A673 (cell line): ENCODE measurements at places on chromosomes 16 and 17. TPM values are rescaled to one million over a fixed set of nuclear protein-coding genes. Genes with fewer than 3 reads are reported as not detected.

PIPOX gene
- 7.8 and 8.8 TPM in 2 replicates for total RNA-seq

MYH1 gene
- 0.39 and 0.46 TPM in 2 replicates for total RNA-seq

SMIM36 gene
- total RNA-seq: not detected in 2 replicates

TBC1D3G gene
- not detected in 2 replicates for total RNA-seq
